ENCODE measurements at places on chromosomes 2 and 18. TPM values are rescaled to one million over a fixed set of nuclear protein-coding genes. Genes with fewer than 3 reads are reported as not detected.

The FAM98A gene
- 43.6 TPM for total RNA-seq

The FAHD2A gene
- total RNA-seq, result 22.8 TPM

The APOB gene
- total RNA-seq, result 0.49 TPM

The CABLES1 gene
- total RNA-seq, result 39.5 TPM

The ZNF804A gene
- 0.78 TPM for total RNA-seq

The C1QL2 gene
- not detected for total RNA-seq

The ACOXL gene
- 47.5 TPM for total RNA-seq

The MGAT4A gene
- 85.8 TPM for total RNA-seq

GRCh38 chr18:75208155-75208835 lies 644 bp downstream of the PTGR3 start:
- H3K36me3 ChIP-seq, result no peaks in the 10 kb centered on the region
- H3K4me1 ChIP-seq, result peaks cover 51% of the 10 kb centered on the region
- peak; percentile 84 for DNase-seq

DNA sequence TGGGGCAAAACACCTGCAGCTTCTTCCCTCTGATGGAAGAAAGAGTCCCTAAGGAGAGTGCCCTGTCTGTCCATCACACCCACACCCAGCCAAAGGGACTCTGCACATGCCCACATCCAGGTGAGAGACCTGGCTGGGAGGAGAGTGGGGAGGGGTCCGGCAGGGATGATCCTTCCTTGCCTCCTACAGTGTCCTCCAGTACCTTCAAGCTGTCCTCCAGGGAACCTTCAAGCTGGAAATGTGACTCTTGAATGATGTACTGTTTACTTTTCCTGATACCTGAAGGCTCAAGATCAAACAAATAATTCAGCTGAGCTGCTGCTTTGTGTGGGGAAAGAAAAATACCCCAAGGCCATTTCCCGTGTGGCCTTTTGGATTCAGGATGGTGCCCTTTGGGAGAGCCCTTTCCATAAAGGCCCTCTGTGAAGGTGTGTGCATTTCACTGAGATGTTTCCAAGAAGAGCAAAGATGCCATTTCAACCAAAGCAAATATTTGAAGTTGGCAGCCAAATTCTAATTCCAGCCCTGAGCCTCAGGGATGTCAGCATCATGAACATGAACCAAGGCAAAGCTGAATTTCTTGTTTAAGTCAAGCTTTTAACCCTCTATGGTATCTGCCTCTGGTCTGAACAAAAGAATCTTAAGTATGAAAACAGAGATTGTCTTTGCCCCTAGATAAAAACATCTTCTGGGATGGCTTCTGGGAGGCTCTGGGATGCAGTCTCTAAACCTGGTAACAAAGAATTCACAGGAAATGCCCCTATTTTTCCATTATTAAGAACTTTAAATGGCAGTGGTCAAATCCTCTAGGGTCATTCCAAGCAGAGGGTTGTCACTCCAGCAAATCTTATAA lies 11.1 kb downstream of the EVA1A start:
- no peak overlapping the region for H3K27ac ChIP-seq
- no peaks in the 10 kb centered on the region for H3K4me1 ChIP-seq
- H3K36me3 ChIP-seq, result no peaks in the 10 kb centered on the region
- H3K27me3 ChIP-seq, result no peaks in the 10 kb centered on the region

- no peaks in the 10 kb centered on the region for H3K27me3 ChIP-seq
- no peak for DNase-seq
- peaks cover 49% of the 10 kb centered on the region for H3K4me1 ChIP-seq
- H3K36me3 ChIP-seq, result peaks cover 9% of the 10 kb centered on the region
These were observed 2.0 kb downstream of the CDC42EP3 start for GRCh38 chr2:37669446-37669845.

- no peaks in the 10 kb centered on the region for H3K27me3 ChIP-seq
- no peaks in the 10 kb centered on the region for H3K4me1 ChIP-seq
- no peak overlapping the region for H3K4me3 ChIP-seq
- no peaks in the 10 kb centered on the region for H3K36me3 ChIP-seq
These were observed 1622.1 kb downstream of the LRP1B start for GRCh38 chr2:140508756-140509155.

DNA sequence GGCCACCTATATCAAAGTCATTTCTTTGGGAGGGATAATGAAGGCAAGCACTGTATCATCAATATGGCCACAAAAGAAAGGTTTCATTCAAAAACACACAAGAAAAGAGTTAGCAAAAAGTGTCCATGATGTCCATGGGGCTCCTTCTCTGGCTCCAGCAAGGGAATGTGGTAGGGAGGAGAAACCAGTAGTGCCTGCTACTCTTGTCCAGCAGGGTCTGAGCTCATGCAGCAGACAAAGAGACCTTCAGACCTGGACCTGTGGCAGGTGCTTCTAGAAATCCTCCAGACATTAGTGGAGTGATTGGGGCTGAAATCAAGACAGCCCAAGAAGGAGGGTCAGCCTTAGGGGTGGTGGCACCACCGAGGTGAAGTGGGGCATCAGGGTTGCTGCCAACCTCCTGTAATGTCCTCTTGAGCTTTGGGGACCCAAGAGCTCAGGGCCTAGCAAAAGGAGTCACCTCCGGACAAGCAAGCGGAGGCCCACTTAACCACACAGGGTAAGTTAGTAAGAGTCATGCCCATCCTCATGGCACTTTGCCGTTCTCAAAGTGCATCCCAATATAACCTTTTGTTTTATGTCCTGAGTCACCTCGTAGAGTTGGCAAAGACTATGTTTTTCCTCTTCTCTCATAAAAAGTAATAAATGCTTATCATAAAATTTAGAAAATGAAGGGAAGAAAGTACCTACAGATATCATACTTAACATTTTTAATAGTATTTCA lies 112.6 kb upstream of the YPEL5 start:
- no peaks in the 10 kb centered on the region for H3K36me3 ChIP-seq
- H3K27me3 ChIP-seq, result no peaks in the 10 kb centered on the region
- no peak for DNase-seq
- H3K4me1 ChIP-seq, result no peaks in the 10 kb centered on the region
- H3K4me3 ChIP-seq, result no peak overlapping the region

DNA sequence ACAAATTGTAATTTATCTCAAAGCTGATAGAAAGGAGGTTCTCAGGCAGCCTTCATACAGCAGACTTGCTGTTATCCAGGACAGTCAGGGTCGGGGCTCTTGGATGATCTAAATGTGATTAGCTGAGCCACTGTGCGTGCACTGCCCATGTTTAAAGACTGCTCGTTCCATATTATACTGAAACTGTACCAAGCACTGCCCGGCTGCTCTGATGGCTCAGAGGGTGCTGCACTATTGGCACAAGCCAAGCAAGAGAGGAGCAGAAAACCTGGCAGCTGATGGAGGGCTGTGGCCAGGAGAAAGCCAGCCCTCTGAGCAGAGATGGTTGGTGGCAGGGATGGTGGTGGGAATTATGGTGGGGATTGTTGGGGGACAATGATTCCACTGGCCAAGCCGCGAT lies 63.4 kb downstream of the COL6A3 start:
- H3K27me3 ChIP-seq, result peaks cover 7% of the 10 kb centered on the region
- peaks cover 6% of the 10 kb centered on the region for H3K4me1 ChIP-seq
- H3K36me3 ChIP-seq, result peaks cover 22% of the 10 kb centered on the region
- no peak for DNase-seq
- no peak overlapping the region for H3K27ac ChIP-seq

- H3K4me3 ChIP-seq, result no peak overlapping the region
- H3K4me1 ChIP-seq, result no peaks in the 10 kb centered on the region
- no peak overlapping the region for H3K27ac ChIP-seq
- H3K27me3 ChIP-seq, result peaks cover 6% of the 10 kb centered on the region
These were observed 28.1 kb upstream of the SATB2 start for GRCh38 chr2:199485732-199486335.

- H3K36me3 ChIP-seq, result no peaks in the 10 kb centered on the region
- no peaks in the 10 kb centered on the region for H3K4me1 ChIP-seq
- DNase-seq, result no peak
- no peak overlapping the region for H3K27ac ChIP-seq
- H3K27me3 ChIP-seq, result no peaks in the 10 kb centered on the region
- H3K4me3 ChIP-seq, result no peak overlapping the region
These were observed 28.8 kb upstream of the IGFBP5 start for GRCh38 chr2:216724190-216724589.

- H3K4me1 ChIP-seq, result no peaks in the 10 kb centered on the region
- no peak overlapping the region for H3K27ac ChIP-seq
- H3K4me3 ChIP-seq, result no peak overlapping the region
- peaks cover 10% of the 10 kb centered on the region for H3K27me3 ChIP-seq
These were observed 112.7 kb upstream of the CTDP1 start for GRCh38 chr18:79566771-79567431.

- H3K27me3 ChIP-seq, result no peaks in the 10 kb centered on the region
- no peak overlapping the region for H3K27ac ChIP-seq
- no peaks in the 10 kb centered on the region for H3K4me1 ChIP-seq
- H3K4me3 ChIP-seq, result no peak overlapping the region
- no peak for DNase-seq
- no peaks in the 10 kb centered on the region for H3K36me3 ChIP-seq
These were observed 323.2 kb upstream of the TFPI start for GRCh38 chr2:187877391-187877790.

GRCh38 chr2:62391696-62392095 lies 114.3 kb downstream of the TMEM17 start:
- no peaks in the 10 kb centered on the region for H3K36me3 ChIP-seq
- no peak overlapping the region for H3K4me3 ChIP-seq

- H3K27me3 ChIP-seq, result no peaks in the 10 kb centered on the region
- H3K27ac ChIP-seq, result no peak overlapping the region
- no peak overlapping the region for H3K4me3 ChIP-seq
- H3K4me1 ChIP-seq, result no peaks in the 10 kb centered on the region
- H3K36me3 ChIP-seq, result peaks cover 2% of the 10 kb centered on the region
These were observed 65.8 kb downstream of the FAM210A start for GRCh38 chr18:13660510-13660909.

DNA sequence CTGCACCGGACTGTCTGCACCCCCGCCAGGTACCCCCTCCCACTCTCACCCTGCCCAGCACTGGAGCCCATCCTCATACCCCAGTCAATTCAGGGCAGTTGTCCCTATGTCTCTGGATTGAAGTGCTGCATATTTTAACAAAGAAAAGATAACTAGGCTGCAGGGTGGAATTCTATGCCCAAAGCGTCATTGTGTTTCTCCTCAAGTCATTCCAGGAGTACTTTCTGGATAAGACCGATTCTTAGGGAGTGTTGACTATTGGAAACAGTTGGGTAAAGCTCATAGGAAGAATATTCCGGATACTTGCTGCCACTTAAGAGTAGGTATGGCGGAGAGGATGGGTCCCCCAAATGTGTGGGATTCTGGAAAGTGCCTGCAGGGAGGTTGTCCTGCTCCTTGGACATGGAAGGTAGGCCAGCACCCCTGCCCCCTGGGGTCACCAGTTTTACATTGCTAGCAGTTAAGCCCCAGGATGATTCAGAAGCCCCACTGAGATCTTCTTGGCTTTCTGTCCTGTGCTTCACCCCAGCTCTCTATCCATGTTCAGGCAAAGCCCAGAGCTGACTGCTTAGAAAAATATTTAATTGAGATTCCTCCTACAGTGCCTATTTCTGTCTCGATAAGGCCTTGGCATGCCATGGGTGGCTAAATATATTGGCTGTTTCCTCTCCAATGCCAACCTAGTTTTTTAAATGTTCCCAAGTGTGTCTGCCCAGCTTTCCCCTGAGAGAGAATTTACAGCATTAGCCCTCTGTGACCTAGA lies 48.2 kb downstream of the RPL37A start:
- H3K4me3 ChIP-seq, result no peak overlapping the region
- H3K27me3 ChIP-seq, result no peaks in the 10 kb centered on the region
- H3K4me1 ChIP-seq, result no peaks in the 10 kb centered on the region
- no peak overlapping the region for H3K27ac ChIP-seq

DNA sequence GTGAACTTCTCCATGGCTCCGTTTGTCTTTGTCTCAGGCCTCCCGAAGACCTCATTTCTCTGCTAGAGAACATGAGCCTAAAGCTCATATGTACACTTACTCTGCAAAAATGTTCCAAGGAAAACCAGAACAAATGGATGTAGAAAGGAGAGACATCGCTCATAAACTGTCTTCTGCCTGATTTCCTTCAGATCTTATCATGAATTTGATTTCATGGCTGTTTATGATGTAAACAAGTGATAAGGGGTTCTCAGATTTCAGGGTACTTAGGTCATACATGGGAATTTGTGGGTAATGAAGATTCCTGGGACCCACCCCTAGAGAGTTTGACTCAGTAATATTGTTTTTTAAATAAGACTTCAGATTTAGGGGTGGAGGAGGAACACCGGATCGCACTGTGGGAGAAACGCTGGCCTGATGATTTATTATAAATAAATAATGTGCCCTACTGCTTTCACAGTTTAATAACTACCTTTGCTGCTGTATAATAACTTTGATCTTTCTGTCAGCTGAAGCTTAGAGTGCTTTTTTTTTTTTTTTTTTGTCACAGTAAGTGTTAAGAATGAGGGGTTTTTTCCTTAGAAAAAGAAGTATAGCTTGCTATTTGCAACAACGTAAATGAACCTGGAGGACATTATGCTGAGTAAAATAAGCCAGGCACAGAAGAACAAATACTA lies 14.9 kb downstream of the AOX1 start:
- no peaks in the 10 kb centered on the region for H3K4me1 ChIP-seq
- DNase-seq, result no peak
- peaks cover 4% of the 10 kb centered on the region for H3K27me3 ChIP-seq

DNA sequence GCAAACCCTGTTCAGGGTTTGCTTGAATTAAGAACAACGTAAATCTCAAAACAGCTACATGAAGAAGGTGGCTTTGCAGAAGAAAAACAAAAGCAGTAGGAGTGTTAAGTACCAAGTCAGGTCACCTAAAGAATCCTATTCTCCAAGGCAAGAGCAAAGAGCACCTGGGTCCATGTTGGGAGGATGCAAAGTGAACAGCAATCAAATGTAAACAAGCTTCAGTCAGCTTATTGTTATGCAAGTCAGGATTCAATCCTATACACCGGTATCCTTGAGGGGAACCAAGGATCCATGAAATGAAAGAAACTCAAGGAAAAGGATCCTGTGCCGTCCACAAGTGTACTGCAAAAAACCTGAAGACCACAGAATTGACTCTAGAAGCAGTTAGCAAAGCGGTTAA lies 261.0 kb upstream of the DDX18 start:
- DNase-seq, result no peak
- no peaks in the 10 kb centered on the region for H3K27me3 ChIP-seq
- no peak overlapping the region for H3K27ac ChIP-seq
- H3K4me3 ChIP-seq, result no peak overlapping the region
- H3K36me3 ChIP-seq, result no peaks in the 10 kb centered on the region

DNA sequence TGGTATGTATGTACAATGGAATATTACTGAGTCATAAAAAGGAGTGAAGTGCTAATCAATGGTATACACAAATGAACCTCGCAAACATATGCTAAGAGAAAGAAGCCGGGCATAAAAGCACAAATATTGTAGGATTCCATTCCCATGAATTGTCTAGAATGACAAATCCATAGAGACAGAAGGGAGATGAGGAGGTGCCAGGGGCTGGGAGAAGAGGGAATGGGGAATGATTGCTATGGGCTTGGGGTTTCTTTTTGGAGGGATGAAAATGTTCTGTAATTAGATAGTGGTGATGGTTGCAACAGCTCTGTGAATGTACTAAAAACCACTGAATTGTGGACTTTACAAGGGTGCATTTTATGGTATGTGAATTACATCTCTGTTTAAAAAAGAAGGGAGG lies 73.5 kb downstream of the GLI2 start:
- no peak for DNase-seq
- peaks cover 10% of the 10 kb centered on the region for H3K4me1 ChIP-seq
- H3K27me3 ChIP-seq, result no peaks in the 10 kb centered on the region
- no peak overlapping the region for H3K27ac ChIP-seq

All from upper lobe of right lung (tissue), 1 donor.